ENCODE measurements at places on chromosomes 1 and 21.

DNA sequence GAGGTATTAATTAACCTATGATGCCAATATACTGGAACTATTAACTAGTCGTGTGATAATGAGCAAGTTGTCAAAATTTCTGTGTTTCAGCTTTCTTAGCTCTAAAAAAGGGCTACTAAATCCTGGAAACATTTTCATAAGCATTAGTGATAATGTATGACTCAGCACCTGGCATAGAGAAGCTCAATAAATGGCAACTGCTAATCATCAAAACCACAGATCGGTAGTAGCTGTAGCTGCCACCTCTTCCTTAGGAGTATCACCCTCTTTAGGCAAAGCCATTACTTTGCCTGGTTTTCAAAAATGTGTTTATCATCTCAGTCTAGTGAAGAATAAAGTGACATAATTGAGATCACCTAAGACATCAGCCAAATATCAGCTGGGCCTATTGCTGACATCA lies 75.5 kb downstream of the TPR start:
- DNase-seq = no peak

GRCh38 chr1:66383611-66384010 lies 150.3 kb upstream of the SGIP1 start:
- no peak for DNase-seq

DNA sequence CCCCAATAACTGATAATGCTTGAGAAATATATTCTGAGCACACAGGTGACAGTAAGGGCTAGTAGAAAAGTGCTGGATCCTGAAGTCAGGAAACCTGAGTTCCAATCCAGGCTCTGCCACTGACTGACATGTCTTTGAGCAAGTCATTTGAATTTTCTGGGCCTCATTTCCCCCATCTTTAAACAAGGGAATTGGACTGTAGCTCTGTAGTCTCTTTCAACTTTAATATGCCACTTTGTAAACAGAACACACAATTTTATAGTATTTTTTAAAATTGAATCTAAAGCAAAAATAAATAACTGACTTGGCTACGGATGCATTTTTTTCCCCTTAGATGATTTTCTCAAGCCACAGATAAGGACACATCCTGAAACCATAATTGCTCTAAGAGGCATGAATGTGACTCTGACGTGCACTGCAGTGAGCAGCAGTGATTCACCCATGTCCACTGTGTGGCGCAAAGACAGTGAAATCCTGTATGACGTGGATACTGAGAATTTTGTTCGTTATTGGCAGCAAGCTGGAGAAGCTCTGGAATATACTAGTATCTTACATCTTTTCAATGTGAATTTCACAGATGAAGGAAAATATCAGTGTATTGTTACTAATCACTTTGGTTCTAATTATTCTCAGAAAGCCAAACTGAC lies 37.0 kb downstream of the LRIG2 start:
- DNase-seq = no peak

DNA sequence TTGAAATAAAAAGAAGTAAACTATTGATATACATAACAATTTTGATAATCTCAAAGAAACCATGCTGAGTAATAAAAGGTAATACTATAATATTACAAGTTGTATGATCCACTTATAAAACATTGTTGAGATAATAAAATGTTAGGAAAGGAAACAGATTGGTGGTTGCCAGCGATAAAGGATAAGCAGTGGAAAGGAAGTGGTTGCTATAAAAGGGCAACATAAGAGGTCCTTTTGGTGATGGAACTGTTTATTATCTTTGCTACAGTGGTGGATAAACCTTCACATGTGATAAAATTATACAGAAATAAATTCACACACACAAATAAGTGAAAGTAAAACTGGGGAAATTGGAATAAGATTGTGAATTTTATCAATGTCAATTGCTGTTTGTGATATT lies 15.1 kb downstream of the OR6F1 start:
- DNase-seq = no peak

GRCh38 chr21:37436174-37436573 lies 69.6 kb downstream of the DYRK1A start:
- DNase-seq = no peak
